Astrocyte of the spinal cord (primary cell): ENCODE measurements at places on chromosomes 5 and 9.

DNA sequence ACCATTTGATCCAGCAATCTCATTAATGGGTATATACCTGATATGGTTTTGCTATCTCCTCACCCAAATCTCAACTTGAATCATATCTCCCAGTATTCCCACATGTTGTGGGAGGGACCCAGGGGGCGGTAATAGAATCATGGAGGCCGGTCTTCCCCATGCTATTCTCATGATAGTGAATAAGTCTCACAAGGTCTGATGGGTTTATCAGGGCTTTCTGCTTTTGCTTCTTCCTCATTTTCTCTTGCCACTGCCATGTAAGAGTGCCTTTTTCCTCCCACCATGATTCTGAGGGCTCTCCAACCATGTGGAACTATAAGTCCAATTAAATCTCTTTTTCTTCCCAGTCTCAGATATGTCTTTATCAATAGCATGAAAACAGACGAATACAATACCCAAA is 74.5 kb upstream of the APC start:
- no peak for DNase-seq

DNA sequence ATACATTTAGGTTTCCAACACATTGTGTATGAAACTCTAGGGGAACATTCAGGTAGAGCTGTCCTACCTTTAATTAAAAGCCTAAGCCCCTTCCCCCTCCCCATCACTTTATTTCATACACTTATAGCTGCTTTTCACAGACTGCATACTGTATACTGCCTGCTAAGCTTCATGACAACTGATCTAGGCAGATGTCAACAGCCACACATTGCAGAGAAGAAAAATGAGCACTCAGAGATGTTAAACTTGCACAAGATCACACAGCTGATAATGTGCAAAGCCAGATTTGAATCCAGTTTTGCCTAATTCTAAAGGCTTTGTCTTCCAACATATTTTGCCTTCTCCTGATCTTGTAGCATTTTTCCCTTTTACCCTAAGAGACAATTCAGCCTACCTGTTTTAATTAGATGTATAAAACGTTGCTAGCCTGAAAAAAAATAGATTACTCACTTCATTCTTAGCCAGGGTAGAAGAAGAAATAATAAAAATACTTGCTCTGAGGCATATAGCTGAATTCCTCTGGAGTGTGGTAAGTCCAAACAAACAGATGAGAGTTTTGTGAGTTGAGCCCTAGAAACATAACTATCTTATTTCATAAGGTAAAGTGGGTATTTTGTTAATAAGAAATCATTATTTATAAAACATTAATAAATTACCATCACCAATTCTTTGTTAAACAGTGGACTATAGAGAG is 56.9 kb upstream of the CAST start:
- no peak for DNase-seq

DNA sequence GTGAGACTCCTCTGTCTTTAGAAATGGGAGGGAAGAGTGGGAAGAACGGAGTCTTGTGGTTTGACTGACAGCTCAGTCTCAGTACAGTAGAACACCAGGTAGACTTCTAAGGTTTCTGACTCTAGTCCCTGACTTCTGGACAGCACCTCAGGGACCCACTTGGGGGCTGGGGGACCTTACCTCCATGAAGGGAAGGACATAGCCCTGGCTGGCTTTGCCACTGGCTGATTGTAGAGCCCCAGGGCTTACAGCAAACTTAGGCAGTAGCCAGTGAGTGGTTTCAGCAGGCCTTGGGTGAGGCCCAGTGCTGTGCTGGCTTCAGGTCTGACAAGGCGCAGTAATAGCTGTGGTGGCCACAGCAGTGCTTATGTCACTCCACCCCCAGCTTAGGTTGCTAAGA is 290.0 kb upstream of the PRR16 start:
- no peak for DNase-seq

- DNase-seq, result no peak
These were observed 302.4 kb downstream of the PDE4D start for GRCh38 chr5:59591162-59591561.

GRCh38 chr5:171207256-171207847 is 101.7 kb upstream of the TLX3 start:
- DNase-seq, result peak; percentile 53

- no peak for DNase-seq
These were observed 94.2 kb upstream of the SLIT3 start for GRCh38 chr5:169395136-169395535.

DNA sequence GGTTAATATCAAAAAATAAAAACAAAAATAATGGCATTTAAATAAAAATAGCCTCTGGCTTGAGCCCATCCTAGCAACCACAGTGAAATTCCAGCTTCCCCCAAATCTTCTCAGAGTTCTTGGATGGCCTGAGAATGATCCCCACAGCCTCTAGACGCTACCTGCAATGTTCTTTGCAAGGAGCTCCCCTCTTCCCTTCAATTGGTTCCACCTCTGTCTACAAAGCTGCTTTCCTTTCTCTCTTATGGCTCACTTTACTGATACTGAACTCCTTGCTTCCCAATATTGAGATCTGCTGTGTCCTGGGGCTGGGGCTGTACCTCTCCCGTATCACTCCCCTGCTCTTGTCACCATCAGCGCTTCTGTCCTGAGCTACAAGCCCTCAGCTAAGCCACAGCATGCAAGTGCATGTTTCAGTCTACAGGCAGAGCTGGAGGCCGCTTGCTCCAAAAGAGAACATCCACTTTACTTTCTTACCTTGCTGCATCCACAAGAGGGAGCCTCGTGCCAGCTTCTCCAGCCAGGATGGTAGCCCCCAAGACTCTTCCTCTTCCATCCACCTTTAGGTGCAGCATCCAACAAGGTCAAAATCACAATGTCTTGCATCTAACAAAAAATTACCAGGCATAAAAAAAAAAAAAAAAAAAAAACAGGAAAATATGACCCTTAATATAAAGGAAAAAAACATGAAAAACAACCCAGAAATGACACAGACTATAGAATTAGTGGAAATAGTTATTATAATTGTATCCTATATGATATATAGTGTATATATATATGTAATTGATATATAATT is 57.4 kb upstream of the PRSS3 start:
- peak; percentile 55 for DNase-seq

- DNase-seq, result peak; percentile 18
These were observed 132.8 kb upstream of the RUSC2 start for GRCh38 chr9:35357116-35357515.

GRCh38 chr5:157345485-157345884 is 79.6 kb downstream of the CYFIP2 start:
- DNase-seq, result no peak

DNA sequence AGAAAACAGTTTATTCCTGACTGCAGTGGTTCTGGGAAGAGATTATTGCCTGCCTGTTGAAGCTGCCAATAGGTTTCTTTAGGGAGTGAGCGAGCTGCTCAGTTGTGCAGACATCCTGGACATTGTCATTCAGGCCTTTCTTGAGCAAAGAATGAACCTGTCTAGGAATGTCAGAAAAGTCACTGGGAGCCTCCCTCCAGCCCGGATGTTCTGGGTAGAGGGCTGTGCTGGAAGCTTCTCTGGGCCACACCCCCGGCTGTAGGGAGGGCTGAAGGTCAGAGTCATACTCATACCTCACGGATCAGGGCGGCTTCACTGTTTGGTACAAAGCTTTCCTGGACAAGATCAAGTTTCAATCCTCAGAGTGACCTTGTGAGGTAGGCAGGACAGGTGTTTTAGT is 33.4 kb upstream of the TBC1D2 start:
- no peak for DNase-seq

GRCh38 chr9:74729136-74729695 is 158.5 kb downstream of the TRPM6 start:
- peak; percentile 16 for DNase-seq

DNA sequence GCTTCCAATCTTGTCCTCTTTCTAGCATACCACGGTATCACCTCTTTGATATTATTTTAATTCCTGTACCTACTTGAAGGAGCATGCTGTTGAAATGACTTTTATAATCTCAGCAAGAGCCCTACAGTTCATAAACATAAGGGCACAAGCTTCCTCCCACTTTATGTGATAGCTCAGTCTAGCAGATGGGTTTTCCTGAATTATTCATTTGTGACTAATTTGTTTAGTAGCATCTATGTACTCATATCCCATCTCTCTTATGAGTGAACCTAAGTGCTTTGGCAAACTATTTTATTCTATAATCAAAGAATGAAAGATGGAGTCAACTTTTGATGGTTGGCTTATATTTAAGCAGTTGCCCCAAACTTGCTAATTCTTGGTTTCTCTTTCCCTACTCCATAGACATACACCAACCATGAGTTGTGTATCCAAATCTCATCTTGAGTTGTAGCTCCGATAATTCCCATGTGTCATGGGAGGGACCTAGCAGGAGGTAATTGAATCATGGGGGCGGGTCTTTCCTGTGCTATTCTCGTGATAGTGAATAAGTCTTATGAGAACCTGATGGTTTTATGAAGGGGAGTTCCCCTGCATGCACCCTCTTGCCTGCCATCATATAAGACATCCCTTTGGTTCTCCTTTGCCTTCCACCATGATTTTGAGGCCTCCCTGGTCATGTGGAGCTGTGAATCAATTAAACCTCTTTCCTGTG is 17.7 kb downstream of the TXNDC8 start:
- no peak for DNase-seq

- DNase-seq, result peak; percentile 23
These were observed 920.5 kb downstream of the TLE4 start for GRCh38 chr9:80492221-80492620.

DNA sequence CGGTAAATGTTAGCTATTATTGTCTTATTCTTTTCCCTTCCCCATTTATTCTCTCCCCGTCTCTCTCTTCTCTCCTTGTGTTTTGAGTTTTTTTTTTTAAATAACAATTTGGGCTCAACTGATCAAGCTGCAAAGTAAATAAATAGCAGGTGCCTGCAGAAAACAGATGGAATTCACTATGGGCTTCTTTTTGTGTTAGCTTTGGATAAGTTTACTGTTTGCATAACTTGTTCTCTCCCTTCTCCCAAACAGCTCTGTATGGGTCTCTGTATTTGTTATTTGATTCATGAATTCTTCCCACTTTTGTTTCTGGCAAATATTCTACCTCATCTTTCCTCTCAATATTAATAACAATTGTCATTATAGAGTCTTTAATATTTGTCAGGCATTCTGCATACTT is 111.8 kb upstream of the ASTN2 start:
- no peak for DNase-seq

GRCh38 chr9:87378676-87379075 is 119.0 kb upstream of the DAPK1 start:
- DNase-seq, result no peak

DNA sequence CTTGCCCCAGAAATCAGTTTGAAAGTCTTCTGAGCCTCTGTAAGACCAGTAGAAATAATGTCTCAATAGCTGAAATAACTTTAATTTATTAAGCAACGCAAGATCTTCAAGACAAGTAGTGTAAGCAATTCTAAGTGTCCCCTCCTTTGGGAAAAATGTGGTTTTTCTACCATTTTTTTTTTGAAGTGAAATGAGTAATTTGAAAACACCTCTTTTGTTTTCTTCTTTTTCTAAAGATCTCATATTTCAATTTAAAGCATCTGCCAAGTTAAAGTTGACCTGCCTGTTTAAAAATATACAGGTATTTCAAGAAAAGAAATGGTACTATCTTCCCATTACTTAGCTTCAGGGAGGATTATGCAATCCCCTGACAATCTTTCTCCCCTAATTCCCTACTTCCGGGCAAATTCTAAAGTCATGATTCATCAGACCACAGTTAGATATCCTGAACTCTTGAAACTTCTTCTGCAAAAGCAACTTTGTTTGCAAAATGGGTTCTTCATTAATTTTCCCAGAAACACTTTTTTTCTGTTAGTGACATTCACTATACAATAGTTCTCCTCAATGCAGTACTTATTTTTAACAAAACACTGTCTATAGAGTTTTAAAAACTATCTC is 7.8 kb upstream of the ANXA1 start:
- peak; percentile 84 for DNase-seq

GRCh38 chr5:135759149-135759784 is 75.2 kb upstream of the SLC25A48 start:
- DNase-seq, result no peak

DNA sequence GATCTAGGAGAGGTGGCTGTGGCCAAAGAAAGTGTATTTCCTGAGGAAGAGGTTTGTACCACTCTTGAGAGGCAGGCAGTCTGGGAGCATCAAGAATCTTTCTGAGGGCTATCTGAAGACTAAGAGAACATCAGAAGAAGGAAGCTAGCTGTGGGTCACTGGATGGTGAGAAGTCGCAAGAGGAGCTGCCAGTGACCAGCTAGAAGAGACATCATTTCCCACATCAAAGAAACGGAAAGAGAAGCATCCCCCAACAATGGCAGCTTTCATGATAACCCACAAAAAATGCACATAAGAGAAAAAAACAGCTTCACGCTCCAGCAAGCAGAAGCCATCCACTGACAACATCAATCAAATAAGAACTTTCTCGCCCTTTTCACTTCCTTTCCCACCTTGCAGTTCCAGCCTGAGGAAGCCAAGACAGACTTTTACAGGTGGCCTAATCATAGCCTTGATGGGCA is 25.0 kb upstream of the CEP78 start:
- no peak for DNase-seq

DNA sequence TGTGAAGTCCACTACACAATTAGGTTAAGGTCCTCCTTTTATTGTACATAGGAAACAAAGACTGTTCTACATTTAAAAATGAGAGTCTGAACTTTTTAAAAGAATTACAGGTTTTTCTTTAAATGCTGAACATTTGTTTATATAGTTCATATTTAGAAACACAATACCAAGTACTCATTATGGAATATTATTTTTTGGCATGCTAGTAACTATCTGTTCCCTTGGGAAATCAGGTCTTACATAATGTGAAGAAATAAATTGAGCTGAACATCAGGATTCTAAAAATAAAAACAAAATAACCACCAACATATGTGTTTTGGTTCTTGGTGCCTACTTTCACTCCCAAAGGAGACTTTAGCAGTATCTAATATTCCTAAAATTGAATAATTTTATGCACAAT is 230.5 kb upstream of the IZUMO3 start:
- DNase-seq, result no peak

DNA sequence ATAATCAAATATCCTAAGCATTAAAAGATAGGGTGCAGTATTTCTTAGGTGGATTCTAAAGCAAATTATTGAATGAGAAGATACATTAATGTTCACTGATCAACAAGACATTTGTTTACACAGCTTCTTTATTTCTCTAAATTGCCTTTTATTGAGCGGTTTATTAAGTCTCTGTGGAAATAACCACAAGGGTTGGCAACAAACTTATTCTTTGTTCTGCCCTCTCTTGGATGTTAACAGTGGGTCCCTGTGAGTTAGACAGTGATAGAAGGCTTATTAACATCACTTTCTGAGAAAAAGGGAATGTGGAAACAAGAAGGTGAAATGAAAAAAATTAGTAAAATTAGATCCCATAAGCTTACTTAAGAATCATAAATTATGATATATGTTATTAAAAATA is 82.7 kb upstream of the C6 start:
- DNase-seq, result no peak

DNA sequence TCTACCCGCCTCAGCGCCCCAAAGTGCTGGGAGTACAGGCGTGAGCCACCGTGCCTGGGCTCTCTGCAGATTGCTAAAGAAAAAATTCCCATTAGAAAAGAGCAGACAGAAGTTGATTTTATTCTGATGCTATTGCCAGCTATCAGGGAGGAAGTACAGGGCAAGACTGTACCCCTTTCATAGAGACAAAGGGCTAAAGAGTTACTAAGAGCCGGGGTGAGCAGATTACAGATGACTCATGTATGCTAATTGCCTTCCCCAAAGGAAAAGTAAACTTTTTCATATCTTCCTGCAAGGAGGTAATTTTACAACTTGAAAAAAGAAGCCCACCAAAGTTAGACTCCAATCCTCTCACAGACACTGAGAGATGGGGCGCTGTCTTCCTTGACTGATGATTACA is 42.3 kb upstream of the MCTP1 start:
- peak; percentile 27 for DNase-seq

GRCh38 chr5:113202746-113203716 is 226.4 kb downstream of the DCP2 start:
- peak; percentile 46 for DNase-seq

GRCh38 chr9:6408320-6408719 is 4.7 kb upstream of the UHRF2 start:
- DNase-seq, result no peak
